Stimulated activated CD4-positive, alpha-beta T cell treated with anti-CD3 and anti-CD28 coated beads, Interleukin-4, amount 100 ng/mL, for 1 hour (primary cell): ENCODE measurements at places on chromosomes 1 and 21.
A peak's percentile ranks its signal among the peaks of the same experiment; 100 is the strongest.

GRCh38 chr1:90391126-90391525 is 326.0 kb downstream of the BARHL2 start:
- no peak for DNase-seq

- DNase-seq: no peak
These were observed 41.5 kb upstream of the MRPS6 start for GRCh38 chr21:34031835-34032370.

- no peak for DNase-seq
These were observed 536.9 kb downstream of the ADGRL2 start for GRCh38 chr1:82337635-82338034.

DNA sequence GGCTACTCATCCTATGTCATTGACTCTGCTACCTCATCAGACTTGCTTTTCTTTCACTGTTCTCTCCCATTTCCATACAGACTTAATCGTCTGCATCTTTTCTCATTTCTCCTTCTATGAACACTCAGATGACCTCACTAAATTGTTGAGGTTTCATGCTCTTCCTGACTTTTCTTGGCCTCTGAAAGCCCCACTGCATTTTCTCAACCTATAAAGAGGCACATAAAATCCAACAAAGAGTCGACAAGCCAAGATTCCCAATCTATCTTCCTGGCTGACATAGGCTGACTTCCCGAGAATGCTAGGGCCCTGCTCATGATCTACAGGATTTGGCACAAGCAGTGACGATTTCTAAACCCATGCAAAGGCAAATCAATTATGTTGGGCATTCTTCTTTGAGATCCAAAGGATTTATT is 280.8 kb upstream of the DPYD start:
- DNase-seq: no peak

- no peak for DNase-seq
These were observed 15.7 kb downstream of the REG4 start for GRCh38 chr1:119795261-119796200.

DNA sequence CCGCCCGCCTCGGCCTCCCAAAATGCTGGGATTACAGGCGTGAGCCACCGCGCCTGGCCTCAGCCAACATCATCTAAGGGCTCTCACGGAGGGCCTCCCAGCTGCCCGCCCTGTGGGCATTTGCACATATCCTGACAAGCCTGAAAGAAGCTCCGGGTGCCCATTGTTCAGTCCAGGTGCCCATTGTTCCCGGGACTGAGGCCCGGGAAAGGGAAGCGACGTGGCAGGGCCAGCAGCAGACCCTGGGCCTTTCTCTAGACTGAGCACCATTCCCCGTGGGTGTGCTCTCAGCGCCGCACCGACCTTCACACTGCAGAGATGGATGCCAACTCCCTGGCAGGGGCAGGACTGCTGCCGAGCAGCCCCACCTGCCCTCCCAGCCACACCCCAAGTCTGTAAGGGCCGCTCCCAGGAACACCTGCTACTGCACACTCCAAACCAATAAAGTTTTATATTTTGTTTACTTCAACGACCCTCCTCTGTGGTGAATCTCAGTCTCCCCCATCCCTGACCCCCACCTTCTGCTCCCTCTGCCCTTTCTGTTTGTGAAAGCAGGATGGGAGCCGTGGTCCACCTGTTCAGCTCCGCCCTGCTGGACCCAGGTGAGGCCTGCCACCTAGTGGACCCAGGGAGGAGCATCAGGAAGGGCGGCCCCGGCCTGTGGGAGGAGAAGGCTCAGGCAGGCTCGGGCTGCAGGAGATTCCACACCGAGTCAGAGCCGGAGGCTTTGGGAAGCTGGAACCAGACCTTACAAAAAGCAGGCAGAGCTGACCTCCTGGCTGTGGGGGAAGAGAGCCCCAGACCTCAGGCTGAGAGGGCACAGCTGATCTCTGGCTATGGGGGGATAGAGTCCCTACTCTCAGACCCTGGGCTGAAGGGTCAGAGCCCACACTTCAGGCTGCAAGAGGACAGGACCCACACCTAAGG is 1.1 kb upstream of the TMEM82 start:
- DNase-seq: peak; percentile 67
